ENCODE measurements at places on chromosomes 13 and 19.

GRCh38 chr13:29849731-29850212, 645 bp downstream of the UBL3 start:
- DNase-seq: peak; percentile 65

- DNase-seq: peak; percentile 86
Observed at GRCh38 chr19:14505488-14506239, 9.7 kb upstream of the GIPC1 start.

DNA sequence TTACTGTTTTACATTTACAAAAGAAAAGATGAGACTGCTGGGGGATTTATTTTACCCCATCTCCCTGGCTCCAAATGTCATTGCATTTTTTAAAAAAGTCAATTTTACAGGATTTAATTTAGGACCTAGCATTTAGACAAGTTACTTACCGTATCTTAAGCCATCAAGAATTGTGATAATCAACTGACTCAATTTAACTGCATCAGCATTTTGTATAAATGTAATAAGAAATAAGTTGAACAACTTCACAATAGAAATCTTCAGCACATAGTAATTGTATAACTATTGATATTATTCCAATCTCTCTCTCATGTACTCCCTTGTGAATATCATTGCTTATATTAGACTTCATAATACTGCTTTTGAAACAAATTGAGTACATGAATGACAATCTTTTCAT, 907.5 kb upstream of the SLC10A2 start:
- DNase-seq: no peak

DNA sequence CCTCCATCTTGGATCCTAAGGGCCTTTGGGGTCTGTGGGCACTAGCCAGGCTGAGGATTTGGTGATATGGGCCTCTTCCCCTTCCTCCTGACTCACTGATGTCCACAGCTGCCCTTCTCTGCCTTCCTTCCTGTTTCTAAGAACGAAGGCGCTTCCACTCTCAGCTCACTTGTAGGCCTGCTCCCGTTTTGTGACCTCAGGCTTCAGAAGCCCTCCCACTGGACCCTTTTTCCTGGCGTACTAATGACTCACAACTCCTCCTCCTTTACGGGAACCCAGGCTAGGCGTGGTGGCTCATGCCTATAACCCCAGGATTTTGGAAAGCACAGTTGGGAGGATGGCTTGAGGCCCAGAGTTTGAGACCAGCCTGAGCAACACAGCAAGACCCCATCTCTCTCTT, 55.6 kb downstream of the TMED1 start:
- peak; percentile 59 for DNase-seq

- DNase-seq: no peak
Observed at GRCh38 chr19:7393459-7393858, 44.7 kb downstream of the ARHGEF18 start.

GRCh38 chr13:101726681-101727080, 274.2 kb downstream of the ITGBL1 start:
- DNase-seq: no peak
